NCI-H748 treated with DMSO at 0.1 percent for 48 hours (cell line): ENCODE measurements at places on chromosomes 1 and 21.

GRCh38 chr1:219518168-219518906 lies 94.6 kb downstream of the ZC3H11B start:
- no peak for DNase-seq

DNA sequence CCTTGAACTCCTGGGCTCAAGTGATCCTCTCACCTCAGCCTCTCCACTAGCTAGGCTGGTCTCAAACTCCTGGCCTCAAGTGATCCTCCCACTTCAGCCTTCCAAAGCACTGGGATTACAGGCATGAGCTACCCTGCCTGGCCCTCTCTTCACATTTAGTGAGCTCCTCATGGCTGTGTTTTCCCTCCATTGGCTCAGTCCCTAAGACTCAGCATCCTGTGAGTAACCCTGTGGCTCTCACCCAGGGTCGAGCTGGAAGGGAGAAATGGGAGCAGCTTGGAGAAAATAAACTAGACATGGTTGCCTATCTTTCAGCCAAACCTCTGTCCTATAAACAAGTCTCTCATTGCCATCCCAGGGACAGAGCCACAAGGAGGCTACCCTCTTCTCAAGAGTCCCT lies 17.5 kb downstream of the NCF2 start:
- no peak for DNase-seq

DNA sequence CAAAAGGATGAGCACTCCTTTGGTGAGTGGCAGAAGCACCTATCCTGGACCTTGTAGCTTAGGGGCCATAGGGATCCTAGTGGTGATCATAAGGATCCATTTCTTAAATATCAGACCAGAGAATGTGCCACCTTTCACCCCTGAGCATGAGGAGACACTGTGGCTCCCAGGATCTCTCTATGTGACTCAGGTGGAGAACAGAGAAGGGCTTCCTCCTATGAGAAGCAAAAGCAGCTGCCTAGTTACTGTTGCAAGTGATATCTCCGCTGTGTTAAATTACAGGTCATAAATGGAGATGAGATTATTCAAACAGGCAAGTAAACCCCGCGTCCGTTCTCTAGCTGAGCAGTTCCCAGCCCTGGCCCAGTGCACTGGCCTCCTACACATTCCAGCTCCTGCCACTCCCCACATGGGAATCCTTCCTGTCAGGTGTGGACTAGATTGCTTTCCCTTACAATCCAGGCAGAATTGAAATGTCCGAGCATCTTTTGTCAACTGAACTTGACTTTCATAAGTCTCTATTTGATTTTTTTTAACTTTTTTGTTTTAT lies 26.3 kb downstream of the CLEC20A start:
- no peak for DNase-seq

DNA sequence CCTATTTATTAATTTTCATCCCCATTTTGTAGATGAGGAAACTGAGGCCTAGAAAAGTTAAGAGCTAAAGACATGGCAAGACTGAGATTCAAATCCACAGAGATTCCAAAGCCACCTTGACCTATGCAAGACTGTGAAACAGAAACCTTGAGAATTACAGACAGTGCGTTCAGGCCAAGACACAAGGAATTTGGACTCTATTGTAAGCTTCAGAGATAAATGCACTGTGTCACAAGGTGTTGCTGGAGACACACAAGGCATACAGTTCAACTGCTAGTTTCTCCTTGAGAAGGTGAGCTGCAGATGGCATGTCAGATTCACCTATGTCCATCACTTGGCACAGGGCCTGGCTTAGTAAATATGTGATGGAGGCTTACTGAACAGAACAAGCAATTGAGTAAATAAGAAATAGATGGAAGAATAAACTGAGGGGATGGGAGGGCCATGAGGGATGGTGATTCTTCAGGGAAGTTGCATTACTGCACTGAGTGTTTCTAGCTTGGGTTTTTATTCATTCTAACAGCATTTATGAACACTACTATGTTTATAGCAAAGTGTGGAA lies 215.0 kb downstream of the DAB1 start:
- no peak for DNase-seq

DNA sequence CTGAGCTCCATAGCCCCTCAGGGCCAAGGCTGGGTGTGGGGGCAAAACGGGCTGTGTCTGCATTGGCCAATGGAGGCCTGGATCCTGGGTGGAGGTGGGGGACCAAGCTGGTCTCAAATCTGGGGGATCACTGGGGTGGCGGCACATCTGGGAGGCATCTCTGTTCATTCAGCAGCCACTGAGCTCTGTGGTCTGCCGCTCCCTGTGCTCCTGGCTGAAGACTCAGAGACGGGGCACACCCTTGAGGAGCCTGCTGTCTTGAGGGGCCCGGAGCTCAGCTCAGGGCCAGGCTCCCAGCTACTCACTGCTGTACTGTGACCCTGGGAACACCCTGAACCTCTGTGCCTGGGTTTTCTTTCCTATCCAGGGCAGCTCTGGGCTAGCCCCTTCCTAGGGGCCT lies 90.3 kb upstream of the WNT4 start:
- no peak for DNase-seq

DNA sequence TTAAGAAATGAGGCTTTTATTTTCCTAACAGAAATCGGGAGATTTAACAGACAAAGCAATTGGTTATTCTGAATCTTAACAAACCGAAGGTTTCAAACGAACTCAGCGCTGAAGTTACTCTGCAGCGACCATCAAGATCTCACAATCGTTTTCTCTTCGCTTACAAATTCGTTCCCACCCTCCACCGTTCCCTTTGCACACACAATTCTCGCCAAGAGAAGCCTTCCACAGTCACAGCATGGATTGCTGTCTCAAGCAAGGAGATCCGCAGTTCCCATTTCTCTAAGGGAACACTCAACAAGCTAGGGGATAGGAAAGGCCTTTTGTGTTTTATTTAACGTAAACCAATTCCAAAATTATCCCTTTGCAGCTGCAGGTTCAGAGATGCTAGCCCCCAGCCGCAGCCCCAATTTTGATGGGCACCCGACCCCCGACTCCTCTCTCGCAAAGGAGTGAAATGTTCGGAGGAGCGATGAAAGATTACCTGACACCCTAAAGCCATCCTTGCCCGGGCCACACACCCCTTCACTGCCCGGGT lies 755 bp downstream of the FBXO42 start:
- no peak for DNase-seq

DNA sequence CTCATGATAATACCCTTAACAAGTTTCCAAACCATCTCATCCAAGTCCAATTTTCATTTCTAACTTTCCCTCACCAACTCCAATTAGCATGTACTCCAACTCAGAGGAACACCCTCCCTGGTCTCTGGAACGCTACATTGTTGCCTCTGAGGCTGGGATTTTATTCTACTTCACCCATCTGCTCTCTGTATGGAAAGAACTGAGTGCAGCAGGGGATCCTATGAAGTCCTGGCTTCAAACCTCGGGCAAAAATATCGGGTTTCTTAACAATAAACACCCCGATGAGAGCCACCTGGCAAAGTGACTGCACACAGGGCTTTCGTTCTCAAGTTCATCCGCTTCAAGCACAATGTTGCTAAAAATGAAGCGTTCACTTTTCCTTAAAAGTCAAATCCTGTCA lies 99.6 kb downstream of the CRB1 start:
- no peak for DNase-seq

- DNase-seq, result no peak
Measured at GRCh38 chr1:234276151-234276788, 97.0 kb upstream of the COA6 start.

DNA sequence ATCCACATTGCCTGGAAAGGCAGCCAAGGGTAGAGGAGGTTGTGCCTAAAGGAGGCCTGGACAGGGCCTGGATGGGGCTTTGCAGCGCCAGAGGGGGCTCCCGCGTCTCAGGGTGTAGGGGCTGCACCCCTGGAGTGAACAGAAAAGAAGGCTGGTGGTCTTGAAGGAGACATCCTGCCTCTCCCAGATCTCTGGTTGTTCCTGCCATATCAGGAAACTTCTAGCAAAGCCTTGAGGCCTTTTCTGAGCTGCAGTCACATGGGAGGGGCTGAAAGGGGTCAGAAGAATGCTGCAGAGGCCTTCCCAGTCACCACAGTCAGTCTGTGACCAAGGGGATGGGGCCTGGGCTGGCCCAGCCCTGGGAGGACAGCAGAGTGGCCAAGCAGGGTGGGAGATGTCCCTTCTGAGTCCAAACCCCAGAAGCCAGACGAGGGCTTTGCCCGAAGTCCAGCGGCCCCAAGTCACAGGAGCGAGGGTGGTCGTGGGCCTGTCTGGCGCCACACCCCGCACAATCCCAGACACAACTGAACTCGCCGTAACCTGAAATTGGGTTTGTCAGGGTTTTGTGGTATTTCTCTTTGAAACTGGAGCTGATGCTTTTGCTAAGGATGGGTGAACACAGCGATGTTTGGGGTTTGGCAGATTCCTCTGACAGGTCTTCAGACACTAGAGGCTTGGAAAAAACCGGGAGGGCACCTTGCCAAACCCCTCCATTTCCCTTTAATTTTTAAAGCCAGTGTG lies 29.6 kb downstream of the SIM2 start:
- DNase-seq, result no peak

- no peak for DNase-seq
Measured at GRCh38 chr1:46525253-46525983, 26.0 kb downstream of the KNCN start.
